ENCODE measurements at places on chromosomes 2 and 18.

DNA sequence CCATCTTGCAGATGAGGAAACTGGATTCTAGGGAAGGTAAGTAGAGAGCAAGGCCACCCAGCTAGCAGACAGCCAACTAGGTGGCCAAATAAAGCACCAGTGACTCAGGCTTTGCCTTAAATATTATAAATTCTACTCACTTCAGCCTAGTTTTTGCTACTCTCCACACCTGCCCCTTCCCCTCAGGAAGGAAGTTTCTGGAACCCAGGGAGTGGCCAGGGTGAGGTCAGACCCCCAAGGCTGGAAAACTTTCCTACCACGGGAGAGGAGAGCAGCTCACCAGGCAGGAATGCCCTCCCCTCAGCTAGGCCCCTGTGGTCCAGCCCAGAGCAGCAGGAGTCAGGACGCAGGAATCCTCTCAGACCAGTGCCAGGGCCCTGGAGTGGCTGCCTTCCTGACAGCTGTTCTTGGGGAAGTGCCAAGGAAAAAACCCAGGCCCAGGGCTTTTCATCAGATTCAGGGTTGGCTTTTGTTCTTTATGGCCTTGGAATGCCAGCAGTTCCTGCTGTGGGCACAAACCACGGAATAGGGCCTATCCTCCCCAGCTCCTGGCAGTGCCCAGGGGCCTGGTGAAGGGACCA is 5.1 kb upstream of the PAX8 start:
- peak; percentile 49 for DNase-seq

DNA sequence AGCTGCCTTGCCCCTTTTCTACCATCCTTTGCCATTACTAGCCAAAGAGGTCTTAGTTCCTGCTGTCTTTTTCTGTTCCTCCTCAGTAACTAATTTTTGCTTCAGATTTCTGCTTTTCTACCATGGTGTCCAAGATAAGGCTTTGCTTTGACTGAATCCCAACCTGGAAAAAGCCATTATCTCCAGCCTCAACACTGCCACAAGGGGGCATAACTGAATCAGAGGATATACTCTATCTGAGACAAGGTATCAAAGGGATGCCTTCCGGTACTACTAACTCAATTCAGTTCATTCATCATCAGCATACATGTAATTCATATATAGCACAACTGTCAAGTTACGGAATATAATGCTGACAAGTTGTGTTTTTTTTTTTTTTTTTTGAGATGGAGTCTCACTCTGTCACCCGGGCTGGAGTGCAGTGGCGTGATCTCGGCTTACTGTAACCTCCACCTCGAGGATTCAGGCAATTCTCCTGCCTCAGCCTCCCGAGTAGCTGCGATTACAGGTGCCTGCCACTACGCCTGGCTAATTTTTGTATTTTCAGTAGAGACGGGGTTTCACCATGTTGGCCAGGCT is 11.4 kb downstream of the OSGEPL1 start:
- no peak for DNase-seq

DNA sequence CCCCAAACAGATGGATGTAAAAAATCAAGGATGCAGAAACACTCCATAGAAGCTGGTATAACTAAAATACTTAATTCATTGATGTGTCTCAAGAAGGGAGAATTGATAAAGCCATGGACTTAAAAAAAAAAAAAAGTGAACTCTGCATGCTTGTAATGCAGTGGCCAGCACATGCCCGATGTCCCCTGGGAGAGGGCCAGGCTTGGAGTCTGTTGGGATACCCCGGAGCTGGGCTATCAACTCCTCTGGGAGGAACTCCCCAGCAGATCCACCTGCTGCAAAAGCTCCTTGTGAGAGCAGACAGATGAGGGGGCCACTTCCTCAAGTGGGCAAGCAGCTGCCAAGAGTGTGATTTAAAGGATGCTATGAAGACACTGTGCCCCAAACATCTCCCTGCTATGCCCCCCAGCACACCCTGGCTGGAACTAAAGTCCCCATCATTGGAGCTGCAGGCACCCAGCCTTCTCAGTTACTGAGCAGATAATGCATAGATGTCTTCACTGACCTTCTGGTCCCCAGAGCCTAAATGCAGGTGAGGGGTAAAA is 311.5 kb upstream of the ID2 start:
- no peak for DNase-seq

GRCh38 chr18:74856928-74857327 is 259.3 kb downstream of the ZNF407 start:
- DNase-seq, result no peak

GRCh38 chr2:23235292-23235691 is 149.7 kb upstream of the KLHL29 start:
- no peak for DNase-seq

DNA sequence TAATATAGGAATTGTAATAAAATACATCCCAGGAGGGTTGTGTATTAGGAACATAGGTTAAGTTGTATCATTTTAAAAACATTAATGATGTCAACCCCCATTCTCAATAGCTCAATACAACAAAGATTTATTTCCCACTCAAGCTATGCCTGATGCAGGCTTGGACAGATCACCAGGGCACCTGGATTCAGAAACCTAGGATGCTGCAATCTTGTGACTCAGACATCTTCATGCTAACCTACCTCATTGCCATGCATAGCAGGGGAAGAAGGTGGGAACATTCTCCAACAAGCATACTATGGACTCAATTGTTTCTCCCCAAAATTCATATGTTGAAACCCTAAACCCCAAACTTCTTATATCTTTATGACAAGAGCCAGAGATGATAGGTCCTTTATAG is 244.2 kb downstream of the CD226 start:
- DNase-seq, result no peak

GRCh38 chr2:85783796-85784195 is 30.0 kb downstream of the ATOH8 start:
- DNase-seq, result no peak

- DNase-seq, result no peak
Observed at GRCh38 chr18:45173799-45174519, 441.3 kb upstream of the SLC14A2 start.

DNA sequence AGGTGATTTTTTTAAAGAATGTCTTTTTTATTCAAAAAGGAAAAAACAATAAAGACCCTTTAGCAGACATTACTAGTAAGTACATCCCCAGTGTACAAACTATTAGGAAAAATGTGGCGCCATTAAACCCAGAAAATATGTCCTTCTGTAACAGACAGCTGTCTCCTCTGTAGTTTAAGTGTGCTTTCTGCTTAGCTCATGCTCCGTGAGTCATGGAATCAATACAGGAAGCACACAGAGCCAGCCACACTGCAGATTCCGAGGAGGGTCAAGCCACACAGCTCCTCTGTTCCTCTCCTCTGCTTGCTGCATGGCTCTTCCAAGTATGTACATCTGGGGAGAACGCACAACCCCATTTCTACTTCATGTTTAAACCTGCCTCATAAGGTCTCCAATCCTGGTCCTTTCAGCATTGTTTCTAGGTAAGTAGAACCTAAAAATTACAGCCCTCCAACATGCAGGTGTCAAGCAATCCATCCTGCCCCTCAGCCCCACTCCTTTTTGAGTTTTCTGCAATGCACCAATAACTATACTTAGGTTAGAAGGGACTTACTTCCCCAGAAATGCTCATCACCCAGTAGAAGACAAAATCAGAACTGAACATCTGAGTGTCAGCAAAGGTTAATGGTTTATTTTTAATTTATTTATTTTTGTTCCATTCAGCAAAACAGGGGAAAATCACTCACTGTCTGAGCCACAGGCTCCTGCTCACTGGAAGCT is 37.5 kb downstream of the ACVR1 start:
- peak; percentile 50 for DNase-seq

DNA sequence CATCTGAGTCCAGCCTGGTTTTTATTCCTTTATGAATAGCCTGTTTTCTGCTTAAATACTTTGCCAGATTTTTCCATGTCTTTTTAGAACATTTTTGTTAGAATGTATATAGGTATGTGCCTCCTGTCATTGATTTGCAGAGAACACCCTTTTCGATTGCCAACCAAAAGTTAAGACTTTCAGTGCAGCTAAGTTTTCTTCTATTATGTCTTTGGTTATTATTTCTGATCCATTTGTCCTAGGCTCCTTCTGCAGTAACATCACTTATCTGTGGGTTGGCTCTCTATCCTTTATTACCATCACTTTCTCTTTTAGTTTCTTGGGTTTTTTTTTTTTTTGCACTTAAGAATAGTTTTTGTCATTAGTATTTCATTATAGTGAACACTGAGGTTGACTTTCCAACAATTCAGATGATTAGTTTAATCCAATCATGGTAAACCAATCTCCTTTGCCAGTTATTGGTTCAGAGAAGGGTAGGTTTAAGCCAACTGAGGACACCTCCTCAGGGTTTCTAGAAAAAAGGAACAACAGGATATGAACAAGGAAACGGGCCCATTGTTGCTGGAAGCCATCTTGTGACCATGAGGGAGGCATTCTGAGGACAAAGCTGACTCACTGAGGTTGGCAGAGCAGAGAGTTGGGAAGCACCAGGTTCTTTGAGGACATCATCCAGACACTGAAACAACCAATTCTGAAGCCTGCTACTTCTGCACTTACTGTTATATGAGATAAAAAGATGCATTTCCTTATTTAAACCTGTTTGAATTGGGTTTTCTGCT is 37.9 kb upstream of the GBX2 start:
- DNase-seq, result no peak

GRCh38 chr2:74515981-74516633 is 1.9 kb downstream of the TLX2 start:
- peak; percentile 84 for DNase-seq

GRCh38 chr2:71856773-71857525 is 290.7 kb downstream of the CYP26B1 start:
- no peak for DNase-seq

DNA sequence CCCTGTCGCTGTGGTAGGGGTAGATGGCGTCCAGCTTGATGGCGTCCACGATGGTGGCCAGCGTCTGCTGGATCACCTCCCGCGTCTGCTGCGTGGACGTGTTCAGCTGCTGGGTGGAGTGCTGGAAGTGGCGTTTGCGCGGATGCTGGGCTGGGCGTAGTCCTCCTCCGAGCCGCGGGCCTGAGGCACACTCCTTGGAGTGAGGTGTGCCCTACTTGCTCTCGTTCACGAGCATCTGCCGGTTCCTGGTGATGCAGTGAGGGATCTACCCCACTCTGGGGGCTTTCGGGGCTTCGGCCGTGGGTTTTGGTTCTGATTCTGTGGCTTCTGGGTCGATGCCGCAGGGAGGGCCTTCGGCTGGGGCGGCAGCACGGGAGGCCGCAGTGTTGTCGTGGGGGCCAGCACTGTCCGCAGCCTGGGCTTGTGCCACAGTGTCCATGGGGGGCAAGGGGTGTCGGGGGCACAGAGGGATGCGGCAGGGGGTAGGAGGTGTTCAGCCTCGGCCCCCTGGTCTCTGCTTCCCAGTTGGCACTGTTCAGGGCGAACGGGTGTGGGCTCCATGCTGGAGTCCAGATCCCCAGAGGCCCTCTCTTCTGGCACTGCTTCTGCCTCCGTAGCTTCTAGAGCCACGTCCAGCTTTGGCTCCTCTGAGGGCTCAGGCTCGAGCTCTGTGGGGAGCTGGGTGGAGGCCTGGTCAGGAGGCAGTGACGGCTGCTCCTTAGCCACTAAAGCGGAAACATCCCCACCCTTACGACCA is 890.6 kb upstream of the LRRTM1 start:
- DNase-seq, result no peak

DNA sequence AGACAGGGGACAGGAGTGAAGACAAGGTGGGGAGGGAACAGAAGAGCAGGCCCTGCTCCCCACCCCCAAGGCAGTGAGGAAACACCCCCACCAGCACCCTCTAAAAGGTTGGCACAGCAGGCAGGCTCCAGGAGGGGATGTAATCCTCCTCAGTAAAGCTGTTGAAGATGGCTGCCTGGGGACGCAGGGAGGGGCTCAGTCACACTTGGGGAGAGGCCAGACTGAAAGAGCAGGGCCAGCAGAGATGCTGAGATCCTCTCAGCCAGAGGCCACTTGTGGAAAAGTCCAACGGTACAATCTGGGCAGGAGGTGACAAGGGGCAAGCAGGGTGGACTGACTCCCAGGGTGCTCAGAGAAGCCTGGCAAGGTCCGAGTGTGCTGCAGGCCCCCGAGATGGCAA is 154.8 kb upstream of the ID2 start:
- DNase-seq, result no peak

DNA sequence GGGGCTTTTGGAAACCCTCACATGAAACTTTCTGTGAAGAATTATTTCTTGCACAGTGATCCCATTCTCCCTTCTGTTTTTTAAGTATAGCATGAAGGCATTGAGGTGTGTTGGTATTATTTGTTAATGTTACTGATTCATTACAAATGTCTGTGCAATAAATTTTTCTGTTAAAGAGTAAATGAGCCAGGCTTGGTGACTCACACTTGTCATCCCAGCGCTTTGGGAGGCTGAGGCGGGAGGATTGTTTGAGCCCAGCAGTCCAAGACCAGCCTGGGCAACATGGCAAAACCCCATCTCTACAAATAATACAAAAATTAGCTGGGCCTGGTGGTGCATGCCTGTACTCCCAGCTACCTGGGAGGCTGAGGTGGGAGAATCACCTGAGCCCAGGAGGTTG is 87.8 kb downstream of the KCTD18 start:
- no peak for DNase-seq

- DNase-seq, result peak; percentile 38
Observed at GRCh38 chr2:46230115-46230571, 67.1 kb upstream of the EPAS1 start.
